OCI-M1 (cell line): ENCODE measurements at places on chromosomes 7 and 10.

GRCh38 chr10:31679936-31680335, 248.7 kb downstream of the ARHGAP12 start:
- no peak for DNase-seq

DNA sequence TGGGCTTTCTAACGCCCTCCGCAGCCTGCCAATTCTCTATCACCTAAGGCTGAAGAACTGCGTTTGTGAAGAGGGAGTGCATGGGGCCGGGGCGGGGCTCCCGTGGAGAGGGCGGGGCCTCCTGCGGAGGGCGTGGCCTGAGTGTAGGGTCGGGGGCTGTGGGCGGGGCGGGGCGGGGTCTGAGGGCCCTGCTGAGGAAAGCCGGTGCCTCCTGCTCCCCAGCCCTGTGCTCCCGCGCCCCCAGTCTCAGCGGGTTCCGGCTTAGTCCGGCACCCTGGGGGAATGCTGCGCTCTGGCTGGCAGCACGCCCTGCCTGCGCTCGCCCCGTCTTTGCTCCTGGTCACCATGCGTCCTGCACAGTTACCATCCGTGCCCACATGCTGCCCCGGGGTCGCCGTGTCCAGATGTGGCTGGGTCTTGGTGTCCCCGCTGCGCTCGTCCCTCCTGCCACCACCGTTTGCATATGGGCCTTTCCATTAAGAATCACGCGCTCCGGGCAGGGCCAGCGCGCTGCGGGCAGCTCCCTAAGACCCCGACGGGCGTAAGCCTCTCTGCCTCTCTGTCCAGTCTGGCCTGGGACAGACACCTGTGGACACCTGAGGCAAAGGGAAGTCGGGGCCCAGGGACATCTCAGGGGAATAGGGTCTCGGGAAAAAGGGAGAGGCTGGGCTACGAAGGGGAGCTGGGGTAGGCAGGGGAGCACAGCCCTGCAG, 144.0 kb upstream of the RET start:
- DNase-seq = no peak

DNA sequence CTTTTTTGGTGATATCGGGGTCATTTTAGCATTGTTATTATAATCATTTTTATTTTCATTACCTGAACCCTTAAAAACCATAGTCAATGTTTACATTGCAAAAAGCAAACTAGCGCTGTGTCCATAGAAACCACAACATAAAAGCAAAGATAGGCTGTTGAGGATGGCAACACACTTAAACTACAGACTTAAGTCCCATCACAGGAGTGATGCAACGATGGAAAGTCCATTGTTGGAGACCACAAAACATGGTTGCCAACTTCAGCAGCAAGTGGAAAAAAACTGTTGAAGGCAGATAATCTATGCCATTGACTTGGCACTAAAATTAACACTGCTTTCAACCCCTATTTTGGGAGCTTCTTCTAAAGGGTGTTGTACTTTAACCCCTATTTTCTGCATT, 398.8 kb upstream of the IGFBP3 start:
- peak; percentile 1 for DNase-seq

- no peak for DNase-seq
Observed at GRCh38 chr7:140403878-140404564, at the start of gene RAB19. RAB19 (plus strand) TSS chr7:140404058; CDS start chr7:140407647, 3,589 bp downstream.

DNA sequence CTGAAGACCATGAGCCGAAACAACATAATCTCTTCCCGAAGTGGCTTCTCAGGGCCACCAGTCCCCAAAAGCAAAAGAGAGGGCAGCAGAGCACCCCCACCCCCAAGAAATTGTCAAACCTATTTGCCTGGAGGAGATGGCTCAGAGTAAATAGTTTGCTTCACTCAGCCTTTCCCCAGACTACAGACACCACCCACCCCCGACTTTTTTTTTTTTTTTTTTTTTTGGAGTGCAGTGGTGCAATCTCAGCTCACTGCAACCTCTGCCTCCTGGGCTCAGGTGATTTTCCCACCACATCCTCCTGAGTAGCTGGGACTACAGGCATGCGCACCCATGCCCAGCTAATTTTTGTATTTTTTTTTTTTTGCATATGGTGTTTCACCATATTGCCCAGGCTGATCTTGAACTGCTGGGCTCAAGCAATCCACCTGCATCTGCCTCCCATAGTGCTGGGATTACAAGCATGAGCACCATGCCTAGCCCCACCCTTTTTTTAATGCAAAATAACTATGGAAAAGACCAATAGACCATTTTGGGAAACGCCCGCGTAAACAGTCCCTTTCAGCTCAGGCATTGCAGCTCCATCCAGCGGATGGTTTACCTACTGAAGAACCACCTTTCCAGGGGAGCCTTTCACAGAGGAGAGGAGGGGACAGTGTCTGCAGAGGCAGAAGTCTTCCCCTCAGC, 9.7 kb downstream of the ZMIZ1 start:
- DNase-seq = no peak
